ENCODE measurements at places on chromosomes 1 and 21.

GRCh38 chr1:224203243-224204016 lies 20.4 kb downstream of the DEGS1 start:
- peak; percentile 56 for DNase-seq

DNA sequence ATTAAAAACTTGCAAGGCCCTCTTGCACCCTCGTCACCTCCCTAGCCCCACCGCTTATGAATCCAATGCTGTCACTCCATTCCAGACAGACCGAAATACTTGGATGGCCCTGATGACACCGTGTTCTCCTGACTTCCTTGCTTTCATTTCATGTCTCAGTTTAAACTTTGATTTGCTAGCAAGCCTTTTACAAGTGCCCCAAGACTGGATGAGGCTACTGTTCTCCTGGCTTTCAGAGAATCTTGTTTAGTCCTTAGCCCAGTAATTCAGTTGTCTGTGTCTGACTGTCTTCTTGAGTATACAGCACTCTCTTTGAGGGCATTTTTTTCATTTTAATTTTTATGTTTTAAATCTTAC lies 824 bp upstream of the IFI44L start:
- no peak for DNase-seq

DNA sequence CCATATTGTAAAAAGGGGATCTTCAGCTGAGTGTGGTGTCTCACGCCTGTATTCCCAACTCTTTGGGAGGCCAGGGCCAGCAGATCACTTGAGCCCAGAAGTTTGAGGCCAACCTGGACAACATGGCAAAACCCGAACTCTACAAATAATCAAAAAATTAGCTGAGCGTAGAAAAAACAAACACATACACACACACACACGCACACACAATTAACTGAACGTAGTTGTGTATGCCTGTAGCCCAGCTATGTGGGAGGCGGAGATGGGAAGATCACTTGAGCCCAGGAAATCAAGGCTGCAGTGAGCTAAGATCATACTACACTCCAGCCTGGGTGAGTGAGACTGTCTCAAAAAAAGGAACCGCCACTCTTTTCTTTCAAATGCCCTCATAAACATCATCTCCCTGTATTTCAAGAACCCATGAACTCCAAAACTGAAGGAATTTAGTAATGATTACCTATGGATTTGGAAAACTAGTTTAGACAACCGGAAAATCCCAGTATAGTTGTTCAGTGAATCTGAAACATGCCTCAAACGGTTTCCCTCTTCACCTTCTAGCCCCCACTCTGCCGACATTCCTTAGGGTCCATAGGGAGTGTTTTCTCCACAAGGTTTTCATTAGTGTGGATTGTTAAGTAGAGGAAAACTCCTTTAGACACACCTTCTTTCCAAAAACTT lies 4.5 kb downstream of the TXNIP start:
- DNase-seq, result no peak

GRCh38 chr1:119595606-119596005 lies 52.5 kb downstream of the ZNF697 start:
- DNase-seq, result no peak

- DNase-seq, result peak; percentile 60
Observed at GRCh38 chr21:26769613-26770188, 75.5 kb downstream of the ADAMTS1 start.

- no peak for DNase-seq
Observed at GRCh38 chr1:236638945-236639344, 34.6 kb upstream of the HEATR1 start.

DNA sequence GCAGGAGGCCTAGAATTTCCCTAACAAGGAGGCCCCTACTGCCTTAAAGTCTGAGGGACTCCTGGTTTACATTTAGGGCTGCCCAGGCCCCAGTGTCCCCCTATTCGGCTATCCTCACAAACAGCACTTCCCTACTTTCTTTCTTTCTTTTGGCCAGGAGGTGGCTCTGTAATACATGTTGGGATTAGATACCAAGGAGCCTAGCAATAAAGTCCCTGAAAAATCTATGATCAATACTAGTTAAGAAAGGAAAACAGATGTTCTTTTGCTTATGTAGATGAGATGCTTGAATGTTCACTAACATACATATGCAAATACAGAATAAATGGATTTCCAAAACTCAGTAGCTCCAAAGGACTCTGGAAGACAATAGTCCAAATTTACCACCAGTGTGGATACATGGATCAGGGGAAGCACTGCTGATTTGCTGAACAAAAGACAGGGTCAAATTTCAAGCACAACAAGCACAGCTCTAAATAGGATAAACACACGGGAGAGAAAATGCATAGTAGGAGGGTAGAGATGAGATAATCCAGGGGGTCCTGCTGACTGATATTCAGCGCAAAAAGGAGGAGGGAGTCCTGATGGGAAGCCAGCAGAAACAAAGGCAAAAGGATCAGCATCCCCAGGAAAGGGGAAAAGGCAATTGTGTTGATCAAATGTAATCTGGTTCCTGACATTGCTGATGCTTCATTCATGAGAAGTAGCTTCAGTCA lies 240.0 kb downstream of the NUF2 start:
- DNase-seq, result peak; percentile 27

- DNase-seq, result peak; percentile 81
Observed at GRCh38 chr1:102897557-102897956, 210.8 kb downstream of the COL11A1 start.

- DNase-seq, result no peak
Observed at GRCh38 chr1:55839221-55839620, 624.1 kb upstream of the USP24 start.

DNA sequence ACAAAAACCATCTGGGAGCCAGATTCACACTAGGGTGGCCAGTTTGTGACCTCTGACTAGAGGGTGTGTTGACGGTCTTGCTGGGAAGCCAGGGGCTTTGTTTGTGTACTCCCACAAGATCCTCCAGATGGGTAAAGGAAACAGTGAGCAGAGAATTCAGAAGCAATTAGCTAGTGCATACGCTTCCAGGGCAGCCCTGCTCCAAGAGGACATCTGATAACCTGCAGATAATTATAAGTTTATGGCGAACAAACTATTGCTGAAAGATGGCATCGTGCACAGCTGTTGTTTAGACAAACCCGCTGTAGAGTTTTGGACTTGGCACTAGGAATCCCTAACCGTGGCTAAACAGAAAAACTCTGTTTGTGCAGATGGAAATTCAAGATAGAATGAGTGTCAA lies 326.4 kb downstream of the TGFB2 start:
- no peak for DNase-seq

DNA sequence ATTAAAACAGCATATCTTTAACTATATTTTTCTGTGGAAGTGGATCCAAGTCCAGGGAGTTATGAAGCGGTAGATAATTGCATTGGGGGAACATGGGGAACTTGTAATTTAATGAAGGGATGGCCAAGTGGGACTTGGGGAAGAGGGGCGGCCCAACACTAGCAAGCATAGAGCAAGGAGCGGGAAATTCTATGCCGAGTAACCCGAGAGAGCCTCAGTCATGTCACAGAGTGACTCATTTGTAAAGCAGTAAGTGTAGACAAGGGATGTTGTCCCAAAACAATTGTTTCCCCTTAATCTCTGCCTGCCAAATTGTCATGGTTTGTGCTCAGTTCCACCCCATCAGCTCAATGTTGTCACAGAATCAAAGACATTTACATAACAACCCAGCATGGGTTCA lies 620.1 kb downstream of the AJAP1 start:
- DNase-seq, result no peak

GRCh38 chr1:183070234-183070922 lies 47.2 kb downstream of the LAMC1 start:
- no peak for DNase-seq

DNA sequence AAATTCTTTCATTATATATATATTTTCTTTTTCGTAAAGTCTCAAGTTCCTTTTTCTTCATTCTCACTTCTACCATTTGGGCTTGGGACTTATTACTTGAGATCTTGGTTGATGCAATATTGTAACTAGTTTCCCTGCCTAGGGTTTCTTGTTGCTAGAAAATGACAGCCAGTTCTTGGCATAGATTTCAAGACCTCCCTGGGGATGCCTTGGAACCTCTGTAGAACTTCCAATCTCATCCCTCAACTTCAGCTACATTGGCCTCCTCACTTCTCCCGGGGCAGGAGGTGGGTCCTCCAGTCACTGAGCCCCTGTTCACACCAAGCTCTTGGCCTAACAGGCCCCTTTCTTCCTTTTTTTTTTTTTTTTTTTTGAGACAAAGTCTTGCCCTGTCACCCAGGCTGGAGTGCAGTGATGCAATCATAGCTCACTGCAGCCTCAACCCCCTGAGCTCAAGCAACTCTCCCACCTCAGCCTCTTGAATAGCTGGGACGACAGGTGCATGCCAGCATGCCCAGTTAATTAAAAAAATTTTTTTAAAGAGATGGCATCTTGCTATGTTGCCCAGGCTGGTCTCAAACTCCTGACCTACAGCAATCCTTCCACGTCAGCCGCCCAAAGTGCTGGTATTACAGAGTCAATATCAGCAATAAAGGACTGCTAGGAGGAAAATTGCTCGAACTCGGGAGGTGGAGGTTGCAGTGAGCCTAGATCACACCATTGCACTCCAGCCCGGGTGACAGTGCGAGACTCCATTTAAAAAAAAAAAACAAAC lies 33.1 kb downstream of the MAP3K7CL start:
- peak; percentile 58 for DNase-seq

DNA sequence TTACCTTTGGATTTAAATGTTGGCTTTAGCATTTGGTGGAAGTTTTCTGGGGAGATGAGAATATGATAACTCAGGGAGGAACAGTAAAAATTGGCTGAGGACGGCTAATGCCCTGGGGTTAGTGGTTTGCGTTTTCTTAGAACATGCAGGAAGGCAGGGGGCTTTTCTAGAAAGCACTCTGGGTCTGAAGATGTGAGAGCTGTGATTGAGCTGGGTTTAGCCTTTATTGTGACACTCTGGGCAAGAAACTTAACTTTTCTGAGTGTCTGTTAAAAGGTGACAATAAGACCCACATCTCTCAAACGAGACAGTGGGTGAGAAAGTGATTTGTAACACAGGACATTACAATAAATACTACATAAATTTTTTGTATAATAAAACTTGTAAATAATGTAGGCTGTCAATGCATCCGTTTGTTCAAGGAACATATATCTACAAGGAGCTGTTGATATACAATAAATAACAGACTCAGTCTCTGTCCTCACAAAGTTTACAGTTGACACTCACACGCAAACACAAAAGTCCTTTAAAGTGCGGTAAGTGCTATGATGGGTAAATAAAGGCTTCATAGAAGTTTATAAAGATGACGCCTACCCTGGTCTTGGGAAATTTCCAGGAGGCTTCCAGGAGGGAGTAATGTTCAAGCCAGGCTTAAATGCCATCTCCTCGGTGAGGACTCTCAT lies 49.5 kb upstream of the MRPS6 start:
- DNase-seq, result no peak

GRCh38 chr1:87436534-87436933 lies 107.9 kb downstream of the LMO4 start:
- DNase-seq, result no peak

- DNase-seq, result no peak
Observed at GRCh38 chr1:175218786-175219434, 26.3 kb upstream of the KIAA0040 start.

GRCh38 chr1:247500865-247501264 lies 35.4 kb downstream of the OR2C3 start:
- DNase-seq, result no peak

GRCh38 chr1:175578425-175578824 lies 165.0 kb downstream of the TNR start:
- DNase-seq, result no peak

GRCh38 chr1:209257454-209257853 lies 326.1 kb upstream of the CAMK1G start:
- DNase-seq, result no peak

- no peak for DNase-seq
Observed at GRCh38 chr1:174875306-174875705, 124.4 kb upstream of the CACYBP start.

DNA sequence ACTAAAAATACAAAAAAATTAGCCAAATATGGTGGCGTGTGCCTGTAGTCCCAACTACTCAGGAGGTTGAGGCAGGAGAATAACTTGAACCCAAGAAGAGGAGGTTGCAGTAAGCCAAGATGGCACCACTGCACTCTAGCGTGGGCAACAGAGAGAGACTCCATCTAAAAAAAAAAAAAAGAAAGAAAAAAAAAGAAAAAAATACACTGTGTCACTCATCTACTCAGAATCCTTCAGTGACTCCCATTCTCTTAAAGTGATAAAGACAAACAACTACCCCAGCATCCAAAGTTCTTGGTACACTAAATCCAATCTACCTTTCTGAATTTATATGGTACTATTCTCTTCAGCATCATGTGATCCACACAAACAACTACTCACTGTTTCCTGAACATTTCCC lies 40.2 kb upstream of the S1PR1 start:
- no peak for DNase-seq

GRCh38 chr1:170583186-170583585 lies 51.2 kb downstream of the GORAB start:
- no peak for DNase-seq

- peak; percentile 87 for DNase-seq
Observed at GRCh38 chr21:34027721-34028461, 45.5 kb upstream of the MRPS6 start.

- no peak for DNase-seq
Observed at GRCh38 chr21:16945580-16945979, 567.3 kb upstream of the CXADR start.

- DNase-seq, result peak; percentile 74
Observed at GRCh38 chr1:209805875-209806760, at the start of gene IRF6. Gene IRF6, minus strand, starts transcription at chr1:209806142. Its CDS starts 4,729 bp downstream, at chr1:209801413.

DNA sequence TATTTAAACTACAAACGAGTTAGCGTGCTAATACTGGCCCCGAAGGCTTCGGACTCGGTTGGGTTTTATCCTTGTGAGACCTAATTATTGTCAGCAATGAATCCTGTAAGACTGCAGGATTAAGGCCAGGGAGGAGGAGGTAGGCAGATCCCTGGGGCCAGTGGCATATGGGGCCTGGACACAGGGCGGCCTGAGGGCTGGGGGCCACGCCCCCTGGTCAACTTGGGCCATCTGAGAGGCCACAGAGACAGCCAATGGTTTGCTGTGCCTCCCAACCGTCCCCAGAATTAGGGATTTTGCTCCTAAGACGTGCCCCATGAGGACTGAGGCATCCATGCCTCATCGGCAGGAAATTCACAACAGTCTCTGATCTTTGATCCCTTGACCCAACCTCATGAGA lies 31.1 kb upstream of the DISP3 start:
- no peak for DNase-seq

GRCh38 chr21:43585514-43585913 lies 73.8 kb downstream of the HSF2BP start:
- DNase-seq, result no peak
